Muscle of back (tissue), 13 donors: ENCODE measurements at places on chromosomes 1 and 21.

DNA sequence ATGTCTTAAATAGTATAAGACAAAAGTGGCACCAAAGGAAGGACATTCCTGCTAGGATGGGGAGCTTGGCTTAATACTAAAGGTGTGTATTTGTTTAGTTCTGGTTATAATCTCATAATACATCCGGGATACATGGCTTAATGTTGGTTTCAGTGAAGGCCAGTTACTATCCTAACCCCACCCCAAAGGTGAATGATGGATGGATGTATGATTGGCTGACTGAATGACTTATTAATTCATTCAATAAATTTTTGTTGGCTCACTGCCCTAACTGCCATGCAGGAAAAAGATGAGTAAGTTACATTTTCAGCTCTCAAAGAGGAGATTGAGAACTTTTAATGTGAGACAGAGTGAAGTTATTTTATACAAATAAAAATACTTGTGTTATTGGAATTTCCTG is 52.2 kb downstream of the PHACTR4 start:
- DNase-seq, result no peak

DNA sequence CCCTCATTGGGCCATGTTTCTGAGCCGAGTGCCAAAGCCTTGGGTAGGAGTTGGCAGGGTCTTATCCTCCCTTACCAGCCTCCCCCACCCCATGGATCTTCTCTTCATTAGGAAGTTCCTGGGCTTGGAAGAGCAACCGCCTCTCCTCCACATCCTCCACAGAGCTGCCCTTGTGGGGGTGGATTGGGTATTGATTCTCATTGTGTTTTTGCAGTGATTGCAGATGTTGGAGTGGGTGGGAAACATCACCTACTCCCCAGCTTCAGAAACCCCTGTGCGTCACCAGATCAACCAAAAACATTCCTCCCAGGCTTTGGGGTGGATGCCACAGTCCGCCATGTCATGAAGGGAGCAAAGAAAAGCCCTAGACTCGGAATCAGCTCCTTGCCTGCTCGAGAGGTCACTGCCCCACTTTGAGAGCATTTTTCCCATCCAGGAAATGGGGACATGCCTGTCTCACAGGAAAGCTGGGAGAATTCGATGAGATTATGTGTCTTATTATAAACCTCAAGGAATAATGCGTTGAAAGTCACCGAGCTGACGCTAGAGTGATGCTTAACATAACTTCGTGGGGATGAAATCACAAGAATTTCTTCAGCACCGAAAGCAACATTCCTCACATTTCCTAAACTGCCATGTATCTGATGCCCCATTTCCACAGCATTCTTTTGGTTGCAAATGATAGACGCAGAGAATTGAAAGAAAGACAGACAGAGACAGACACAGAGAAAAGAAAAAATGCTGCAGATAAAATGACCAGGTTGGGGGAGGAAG is 44.7 kb upstream of the ZBTB40 start:
- DNase-seq, result peak; percentile 18

DNA sequence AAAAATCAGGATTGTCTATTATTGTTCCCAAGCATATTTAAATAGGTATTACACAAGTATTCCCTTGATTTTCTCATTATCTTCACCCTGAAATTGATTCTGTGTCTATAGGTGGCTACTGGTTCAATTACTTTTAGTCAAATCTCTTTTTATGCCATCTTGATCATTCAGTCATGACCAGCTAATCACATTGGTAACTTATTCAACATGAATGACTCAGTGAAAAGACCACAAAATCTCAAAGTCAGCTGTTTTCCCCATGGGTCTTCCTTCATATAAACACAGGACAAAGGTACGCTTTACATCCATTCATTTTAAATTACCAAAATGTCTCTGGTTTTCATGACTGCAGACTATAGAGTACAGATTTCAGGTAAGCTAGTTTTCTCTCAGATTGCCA is 23.7 kb upstream of the NRIP1 start:
- DNase-seq, result no peak

DNA sequence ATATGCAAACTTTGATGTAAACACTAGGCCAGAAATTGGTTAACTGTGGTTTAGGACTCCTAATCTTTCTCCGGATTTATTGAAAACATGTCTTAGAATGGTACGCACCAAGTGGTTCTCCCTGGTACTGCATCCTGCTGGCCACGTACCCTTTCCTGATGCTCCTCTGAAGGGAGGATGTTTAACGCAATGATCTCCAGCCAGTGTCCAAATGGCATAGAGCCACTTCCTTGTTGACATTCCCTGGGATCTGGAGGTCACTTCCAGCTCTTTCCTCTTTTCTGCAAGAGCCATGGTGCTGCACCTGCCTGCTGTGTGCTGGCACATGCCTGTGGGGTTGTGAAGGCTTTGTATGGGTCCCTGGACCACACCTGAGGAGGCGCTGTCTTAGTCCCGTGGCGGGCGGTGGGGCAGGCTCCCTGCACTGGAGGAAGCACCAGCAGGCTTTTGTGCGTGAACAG is 53.9 kb downstream of the GALNT2 start:
- DNase-seq, result no peak

- no peak for DNase-seq
Observed at GRCh38 chr1:27755865-27756264, 17.2 kb upstream of the STX12 start.

DNA sequence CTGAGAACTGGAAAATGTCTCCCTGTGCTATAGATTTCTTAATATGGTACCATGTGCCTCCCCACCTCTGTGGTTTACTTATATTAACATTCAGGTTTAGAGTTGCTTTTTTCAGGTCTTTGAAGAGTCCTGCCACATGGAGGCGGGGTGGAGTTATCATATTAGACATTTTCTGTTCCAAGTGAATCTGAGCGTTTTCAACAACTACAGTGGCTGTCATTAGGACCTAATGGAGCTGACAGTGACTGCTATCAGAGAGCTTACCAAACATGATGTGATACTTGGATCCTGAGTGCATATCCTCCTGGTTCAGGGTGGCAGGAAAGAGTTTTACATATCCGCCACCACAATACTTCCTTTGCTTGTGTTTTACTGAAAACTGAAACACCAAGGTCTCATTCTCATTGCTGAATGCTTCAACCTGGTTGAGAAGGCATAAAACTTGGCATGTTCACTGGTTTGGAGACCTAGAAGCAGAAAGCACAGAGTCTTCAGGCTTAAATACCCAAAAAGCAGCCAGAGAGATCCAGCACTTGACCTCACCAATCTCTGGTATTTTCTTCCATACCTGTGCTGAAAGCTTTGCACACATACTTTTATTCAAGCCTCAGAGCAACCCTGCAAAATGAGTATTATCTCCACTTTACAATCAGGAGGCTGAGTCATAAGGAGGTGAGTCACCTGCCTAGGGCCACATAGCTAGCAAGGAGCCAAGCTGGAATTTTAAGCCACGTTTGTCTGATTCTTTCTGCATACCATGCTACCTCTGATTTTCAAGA is 47.4 kb upstream of the OSBPL9 start:
- DNase-seq, result peak; percentile 32

GRCh38 chr1:110011527-110012041 is 22.8 kb upstream of the STRIP1 start:
- DNase-seq, result peak; percentile 27

GRCh38 chr1:5142389-5142788 is 488.0 kb downstream of the AJAP1 start:
- DNase-seq, result no peak

DNA sequence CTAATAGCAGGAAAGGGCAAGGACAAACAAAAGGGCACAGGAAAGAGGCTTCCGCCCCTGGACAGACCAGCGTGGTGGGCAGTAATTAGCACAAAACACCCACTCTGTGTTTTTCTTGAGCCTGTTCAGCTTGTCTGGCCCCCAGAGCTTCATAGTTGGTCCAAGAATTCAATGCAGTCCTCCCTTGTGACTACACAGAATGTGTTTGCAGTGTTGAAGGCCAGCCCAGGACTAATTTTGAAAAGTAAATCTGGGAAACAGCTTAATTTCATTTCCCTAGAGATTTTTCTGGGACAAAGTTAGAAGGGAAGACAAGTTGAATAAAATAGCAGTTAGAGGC is 49.2 kb upstream of the LMO4 start:
- peak; percentile 79 for DNase-seq

- DNase-seq, result no peak
Observed at GRCh38 chr1:39128959-39129358, 75.5 kb upstream of the MACF1 start.

DNA sequence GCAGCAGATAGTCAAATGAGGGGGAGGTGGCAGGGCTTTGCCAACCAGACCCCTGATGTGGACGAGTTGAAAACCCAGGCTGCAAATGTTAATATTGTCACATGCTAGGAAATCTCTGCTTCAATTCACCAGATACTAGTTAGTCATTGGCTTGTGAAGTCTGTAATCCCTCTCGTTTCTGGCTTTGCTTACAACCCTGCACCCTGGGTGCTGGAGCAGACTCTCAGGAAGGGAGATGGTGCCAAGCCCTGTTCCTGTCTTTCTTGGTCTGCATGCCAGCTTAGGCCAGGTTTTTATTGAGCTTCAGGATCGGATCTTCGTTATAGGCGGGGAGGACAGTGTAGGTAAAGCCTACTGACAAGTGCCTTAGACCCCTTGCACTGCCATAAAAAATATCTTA is 53.3 kb downstream of the MDM4 start:
- no peak for DNase-seq

- DNase-seq, result no peak
Observed at GRCh38 chr1:200180821-200181220, 153.3 kb downstream of the NR5A2 start.

DNA sequence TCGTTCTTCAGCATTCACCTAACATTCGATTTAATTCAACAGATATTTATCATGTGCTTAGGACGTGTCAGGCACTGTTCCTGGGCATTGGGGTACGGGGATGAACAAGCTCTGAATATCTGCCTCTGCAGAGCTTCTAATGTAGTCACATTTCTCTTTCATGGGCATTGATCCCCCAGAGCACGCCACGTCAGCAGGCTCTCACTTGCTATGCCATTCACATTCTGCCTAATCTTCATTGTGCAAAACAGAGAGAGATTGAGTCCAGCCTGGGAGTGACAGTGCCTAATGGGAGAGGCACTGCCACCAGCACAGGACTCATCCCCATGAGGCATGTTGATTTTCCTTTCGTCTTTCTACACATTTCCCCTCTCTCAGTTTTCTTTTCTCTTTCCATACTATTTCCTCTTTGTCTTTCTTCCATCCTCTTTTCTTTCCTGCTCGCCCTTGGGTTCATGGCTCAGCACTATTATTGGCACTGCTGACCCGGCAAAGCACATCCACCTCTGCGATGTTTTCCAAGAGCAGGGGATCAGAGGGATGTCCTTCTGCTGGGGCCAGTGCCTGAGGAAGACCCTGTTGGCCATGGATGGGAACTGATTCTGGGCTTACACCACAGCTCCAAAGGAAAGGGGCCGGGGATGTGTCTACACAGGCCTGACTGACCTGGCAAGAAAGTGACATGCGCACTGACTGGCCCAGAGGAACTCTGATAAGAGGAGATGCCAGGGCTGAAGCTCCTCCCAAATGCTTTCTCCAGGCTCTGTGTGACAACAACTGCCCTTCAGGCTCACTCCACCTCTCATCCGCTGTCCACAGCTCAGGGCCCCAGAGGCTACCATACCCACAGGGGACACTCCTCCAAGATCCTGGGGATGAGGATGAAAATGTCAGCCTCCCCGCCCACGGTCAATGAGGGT is 195.9 kb downstream of the TOMM20 start:
- DNase-seq, result no peak

- no peak for DNase-seq
Observed at GRCh38 chr1:243253926-243254232, 1.2 kb downstream of the CEP170 start.

GRCh38 chr1:113536182-113536780 is 146.0 kb downstream of the MAGI3 start:
- no peak for DNase-seq

DNA sequence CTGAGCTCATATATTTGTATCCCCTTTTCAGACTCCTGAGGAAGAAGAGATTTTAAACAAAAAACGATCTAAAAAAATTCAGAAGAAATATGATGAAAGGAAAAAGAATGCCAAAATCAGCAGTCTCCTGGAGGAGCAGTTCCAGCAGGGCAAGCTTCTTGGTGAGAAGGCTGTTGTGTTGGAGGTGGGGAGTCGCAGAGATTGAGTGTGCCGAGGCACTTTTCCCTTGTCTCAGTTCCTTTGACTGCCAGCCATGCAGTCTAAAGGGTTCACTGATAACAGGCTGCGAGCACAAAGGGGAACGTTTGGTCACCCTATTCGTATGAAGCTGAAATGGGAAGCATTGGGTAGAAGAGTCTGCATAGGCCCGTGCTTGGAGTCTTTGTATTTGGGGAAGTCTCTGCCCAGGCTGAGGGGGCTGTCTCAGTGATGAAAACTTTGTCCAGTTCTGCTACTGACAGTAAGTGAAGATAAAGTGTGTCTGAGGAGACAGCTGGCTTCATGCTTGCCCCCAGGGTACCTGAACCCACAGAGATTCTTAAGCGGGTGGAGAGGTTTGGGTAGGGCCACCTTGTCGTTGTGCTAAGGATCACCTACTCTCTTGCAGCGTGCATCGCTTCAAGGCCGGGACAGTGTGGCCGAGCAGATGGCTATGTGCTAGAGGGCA is 2.8 kb downstream of the RPS8 start:
- DNase-seq, result no peak

GRCh38 chr1:177897281-177897997 is 72.4 kb downstream of the SEC16B start:
- DNase-seq, result peak; percentile 64

DNA sequence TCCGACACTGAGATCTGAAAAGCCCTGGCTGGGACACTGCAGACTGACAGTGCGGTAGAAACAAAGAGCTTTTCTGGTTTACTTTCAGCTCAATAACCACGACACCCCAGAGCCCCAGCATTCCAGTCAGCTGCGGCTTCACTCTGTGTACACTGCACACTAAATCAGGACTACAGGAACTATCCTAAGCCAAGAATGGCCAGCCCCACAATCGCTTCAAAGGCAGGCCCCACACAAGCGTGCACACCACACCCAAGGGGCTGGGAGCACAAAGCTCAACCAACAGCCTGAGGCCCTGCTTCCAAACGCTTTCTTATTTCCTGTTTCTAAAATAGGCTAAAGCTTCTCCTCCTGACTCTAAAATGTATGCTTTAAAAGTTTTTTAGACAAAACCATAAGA is 28.4 kb downstream of the URB1 start:
- no peak for DNase-seq

GRCh38 chr1:174308604-174309003 is 139.2 kb upstream of the GPR52 start:
- DNase-seq, result no peak

DNA sequence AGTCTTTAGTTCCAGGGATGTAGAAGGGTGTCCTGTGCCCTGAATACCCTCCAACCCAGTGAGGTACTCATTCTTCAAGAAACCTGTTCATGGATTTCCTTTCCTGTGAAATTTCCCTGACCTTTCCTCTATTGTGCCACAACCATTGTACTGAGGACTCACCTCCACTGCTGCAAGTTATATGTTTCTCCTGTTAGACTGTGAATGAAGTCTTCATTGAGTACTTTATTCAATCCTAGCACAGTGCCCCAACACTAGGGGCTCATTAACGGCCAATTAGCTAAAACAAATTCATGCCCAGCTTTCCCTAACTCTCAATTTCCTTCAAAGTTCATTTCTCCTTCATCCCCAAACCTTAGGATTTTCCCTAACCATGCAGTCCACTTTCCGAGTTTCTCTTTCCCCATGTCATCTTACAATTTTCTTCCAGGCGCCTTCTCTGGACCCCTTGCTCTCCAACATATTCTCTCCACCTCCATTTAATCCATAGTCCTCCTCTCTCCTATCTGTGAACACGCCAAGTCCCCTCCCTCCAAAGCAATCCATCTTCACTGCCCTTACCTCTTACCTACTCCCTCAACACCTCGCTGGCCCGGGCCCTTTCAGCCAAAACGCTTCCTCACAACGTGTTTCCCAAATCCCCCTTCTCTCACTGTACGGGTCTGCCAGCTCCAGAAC is 1.3 kb downstream of the TRIM33 start:
- DNase-seq, result no peak
